ENCODE measurements at places on chromosomes 3 and 15.

DNA sequence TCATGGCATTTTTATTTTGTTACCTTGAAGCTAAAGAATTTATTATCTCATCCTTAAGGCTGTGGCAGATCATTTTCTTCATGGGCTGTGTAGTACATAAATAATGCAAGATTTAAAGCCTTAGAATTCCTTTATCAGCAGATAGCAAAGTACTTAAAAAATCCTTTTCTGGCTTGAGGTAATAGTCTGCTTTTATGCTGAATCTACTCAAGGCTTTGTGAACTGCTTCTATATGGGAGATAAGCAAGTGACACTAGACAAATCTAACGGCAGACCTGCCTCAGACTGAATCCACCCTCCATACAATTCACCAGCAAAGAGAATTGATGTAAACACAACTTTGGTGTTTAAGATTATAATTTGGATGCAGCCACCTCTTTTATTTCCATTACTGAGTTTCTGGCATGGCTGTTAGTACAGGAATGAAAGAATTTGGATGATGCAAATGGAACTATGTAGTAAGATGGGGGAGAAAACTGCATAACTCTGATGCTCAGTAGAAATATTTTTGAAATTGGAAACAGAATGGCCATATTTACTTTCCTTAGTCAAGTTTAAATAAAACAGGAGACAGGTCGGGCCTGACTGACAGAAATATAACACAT lies 1121.5 kb downstream of the NAALADL2 start:
- no peak for DNase-seq

DNA sequence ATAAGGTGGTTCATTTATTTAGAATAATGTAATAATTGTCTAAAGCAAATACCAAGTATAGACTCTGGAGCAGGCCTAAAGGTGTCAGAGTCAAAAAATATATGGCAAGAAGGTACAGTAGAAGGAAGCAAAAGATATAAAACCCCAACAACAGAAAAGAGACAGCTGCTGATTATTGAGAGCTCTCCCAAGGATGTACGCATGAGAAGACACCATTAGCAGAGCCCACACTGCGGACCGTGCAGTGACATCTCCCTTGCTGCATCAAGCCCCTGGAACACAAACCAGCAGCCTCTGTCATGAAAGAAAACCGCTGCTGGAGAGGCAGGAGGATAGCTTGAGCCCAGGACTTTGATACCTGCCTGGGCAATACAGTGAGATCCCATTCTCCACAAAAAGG lies 18.0 kb upstream of the SLC6A20 start:
- no peak for DNase-seq

DNA sequence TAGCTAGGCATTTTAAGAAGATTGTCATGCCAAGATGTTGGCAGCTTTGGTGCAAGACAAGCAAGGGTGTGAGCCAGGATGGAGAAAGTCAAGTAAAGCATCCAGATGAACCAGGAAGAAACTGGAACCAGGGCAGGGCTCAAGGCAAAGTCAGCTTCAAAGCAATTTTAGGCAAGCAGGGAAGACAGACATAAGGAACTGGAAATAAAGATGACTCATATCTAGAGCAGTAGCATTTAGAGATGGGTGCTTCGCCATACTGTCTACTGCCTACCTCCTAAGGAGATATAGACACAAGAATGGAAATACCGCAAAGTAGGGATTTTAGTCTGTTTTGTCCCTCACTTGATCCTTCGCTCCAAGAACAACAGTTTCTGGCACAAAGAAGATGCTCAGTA lies 59.9 kb downstream of the RYR3 start:
- no peak for DNase-seq

DNA sequence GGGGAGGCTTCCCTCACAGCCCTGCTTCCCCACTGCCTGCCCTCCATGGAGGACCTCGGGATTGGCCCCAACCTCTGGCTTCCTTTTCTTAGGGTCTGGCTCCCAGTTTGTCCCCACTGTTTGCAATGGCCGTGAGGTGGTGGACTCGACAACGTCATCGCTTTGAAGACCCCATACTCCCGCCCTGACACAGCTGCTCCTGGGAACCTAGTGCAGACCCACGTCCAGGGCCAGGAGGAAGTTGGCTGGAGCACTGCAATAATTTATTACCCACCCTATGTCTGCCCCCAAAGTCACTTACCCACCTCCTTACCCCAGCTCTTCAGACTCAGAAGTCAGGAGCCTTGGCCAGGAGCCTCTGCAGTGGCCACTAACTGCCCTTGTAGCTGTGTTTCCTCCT lies 11.1 kb downstream of the GRM2 start:
- DNase-seq: no peak

DNA sequence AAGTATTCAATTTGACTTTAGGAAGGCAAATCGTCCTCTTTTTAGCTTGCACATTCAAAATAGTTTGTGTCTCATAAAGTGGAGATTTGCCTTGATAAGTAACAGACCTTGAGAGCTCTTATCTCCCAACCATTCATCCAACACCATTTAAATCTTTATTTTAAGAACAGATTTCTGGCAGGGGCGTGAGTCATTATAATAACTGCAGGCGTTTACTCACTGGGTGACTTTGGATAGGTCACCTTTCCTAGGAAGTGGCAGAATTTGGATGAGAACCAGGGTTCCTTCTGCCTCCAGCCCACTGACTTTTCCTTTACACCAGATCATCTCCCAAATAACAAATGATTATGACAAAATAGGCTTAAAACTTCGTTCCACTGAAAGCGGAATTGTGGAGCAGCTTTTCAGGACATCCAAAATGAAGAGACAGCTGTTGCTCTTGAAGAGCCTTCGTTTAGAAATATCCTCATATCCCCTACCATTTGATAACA lies 5.0 kb downstream of the LMCD1 start:
- DNase-seq: no peak

GRCh38 chr3:169227911-169228310 lies 435.6 kb downstream of the MECOM start:
- DNase-seq: no peak

- DNase-seq: no peak
Measured at GRCh38 chr3:43005981-43006380, 26.9 kb downstream of the GASK1A start.

DNA sequence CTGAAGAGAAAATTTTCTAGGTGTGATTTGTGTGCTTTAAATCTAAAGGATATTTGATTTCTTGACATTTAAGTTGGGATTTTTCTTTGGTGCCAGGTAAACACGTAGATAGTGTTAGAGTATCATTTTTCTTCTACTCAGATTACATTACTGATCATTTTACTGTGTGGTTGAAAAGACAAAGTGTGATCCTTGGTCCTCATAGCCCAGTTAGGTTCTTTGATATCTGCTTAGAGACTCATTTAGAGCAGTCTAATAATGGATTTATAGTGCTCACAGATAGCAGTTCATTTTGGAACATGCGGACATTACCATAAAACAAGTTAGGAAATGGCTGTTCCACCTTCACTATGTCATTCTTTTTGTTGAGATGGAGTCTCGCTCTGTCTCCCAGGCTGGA lies 12.4 kb downstream of the ARL8B start:
- no peak for DNase-seq
